ENCODE measurements at places on chromosomes 5 and 9.

DNA sequence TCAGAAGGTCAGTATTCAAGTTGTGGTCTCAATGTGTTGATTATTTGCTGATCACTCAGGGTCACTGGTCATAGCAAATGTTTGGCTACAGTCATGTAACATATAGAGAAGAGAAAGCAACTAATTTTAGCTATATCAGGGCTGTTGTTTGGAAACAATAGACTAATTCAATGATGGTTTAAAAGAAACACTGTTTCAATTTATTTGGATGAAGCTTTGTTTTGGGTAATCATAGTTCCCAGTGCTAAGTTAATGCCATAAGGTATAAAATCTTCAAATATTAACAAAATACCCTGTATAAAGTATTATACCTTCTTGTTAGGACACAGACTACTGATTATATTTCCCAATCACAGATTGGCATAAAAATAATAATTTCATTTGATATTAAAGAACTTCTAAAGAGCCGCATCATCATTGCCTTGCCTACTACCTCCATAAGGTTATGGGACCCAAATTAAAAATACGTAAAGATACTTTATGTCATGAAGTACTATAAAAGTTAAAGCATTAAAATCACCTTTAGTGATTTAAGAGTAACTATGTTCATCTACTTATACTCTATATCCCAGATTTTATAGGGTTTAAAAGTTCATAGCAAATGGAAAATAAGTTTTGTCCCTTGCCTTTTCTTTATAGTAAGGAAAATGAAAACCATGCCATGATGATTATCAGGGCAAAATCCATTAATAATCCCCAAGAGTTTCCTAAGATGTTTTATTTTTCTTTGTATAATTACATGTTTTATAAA is 6.0 kb downstream of the NR3C1 start:
- no peak for DNase-seq

DNA sequence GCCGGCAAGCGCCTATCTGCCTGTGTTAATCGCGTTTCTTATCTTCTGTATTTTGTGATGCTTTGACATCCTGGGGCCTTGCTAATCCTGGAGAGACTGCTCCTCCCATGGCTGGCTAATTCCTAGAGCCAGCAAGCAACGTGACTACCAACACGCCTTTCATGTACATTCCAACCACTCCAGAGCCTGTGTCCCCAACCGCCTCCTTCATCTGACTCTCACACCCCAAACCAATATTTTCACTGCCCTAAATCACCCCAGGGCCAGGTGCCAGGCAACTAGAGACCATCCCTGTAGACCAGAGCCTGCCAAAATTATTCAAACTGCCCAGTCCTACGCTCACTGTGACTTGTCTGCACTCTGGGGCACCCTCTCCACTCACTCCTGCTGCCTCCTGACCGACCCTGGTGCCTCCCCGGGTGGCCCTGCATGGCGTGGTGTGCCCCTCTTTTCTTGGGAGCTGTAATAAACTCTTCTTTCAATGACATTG is 50.5 kb upstream of the COL5A1 start:
- no peak for DNase-seq

DNA sequence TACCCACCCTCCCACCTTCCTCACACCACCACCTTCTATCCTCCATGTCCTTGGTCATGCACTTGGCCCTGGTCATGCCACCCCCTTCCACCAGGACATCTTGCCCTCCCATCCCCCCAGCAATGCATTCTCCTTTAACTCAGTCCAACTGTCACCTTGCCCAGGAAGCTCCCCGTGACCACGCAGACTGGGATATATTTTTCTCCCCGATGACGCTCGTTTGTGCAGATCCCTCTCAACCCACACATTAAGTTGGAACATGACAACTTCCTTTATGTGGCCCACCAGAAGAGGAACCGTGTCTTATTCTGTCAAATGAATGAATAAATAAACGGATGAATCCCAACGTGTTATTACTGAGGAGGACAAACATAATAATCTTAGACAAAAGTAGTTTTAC is 82.8 kb upstream of the TAS2R1 start:
- DNase-seq: no peak

DNA sequence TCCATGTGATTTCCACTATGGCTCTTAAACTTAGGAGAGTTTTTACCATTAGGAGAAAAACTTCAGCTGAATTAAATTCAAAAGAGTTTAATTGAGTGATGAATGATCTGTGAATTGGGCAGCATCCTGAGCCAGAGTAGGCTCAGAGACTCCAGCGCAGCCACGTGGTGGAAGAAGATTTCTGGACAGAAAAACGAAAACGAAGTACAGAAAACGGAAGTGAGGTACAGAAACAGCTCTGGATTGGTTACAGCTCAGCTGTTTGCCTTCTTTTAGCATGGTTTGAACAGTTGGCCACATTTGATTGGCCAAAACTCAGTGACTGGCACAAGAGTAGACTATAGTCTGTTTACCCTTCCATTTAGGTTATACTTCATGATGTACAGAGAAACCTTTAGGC is 69.2 kb upstream of the PLPP1 start:
- DNase-seq: no peak

DNA sequence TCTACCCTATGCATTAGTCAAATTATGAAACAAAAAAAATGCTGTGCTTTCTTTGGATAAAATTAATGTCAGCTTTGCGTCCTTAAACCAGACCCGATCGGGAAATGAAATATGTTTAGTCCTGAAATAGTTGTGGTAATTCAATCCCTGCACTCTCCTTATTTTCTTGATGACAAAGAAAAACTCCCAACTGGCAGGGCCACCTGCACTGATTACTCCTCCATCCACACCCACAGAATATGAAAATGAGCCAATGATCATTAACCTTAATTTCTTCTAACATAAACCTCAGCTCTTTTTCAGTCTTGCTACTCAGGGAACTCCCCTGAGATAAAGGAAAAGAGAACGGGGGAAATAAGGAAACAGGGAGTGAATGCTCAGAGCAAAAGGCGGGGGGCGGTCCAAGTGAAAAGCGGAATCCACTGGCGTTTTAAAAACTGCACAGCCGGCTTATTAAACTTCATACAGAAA is 245.3 kb downstream of the BNC2 start:
- DNase-seq: no peak

DNA sequence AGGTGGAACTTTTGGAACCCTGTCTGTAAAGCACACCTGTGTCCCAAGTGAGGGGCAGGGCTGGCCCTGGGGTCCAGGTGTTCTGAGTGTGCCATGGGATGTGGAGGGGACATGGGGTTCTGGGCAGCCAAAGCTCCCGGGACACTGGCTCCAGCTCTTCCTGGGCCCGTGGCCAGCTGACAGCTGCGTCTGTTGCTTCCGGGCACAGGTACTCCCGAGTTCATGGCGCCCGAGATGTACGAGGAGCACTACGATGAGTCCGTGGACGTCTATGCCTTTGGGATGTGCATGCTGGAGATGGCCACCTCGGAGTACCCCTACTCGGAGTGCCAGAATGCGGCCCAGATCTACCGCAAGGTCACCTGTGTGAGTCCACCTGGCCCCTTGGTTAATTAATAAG is 50.7 kb downstream of the WNK2 start:
- DNase-seq: no peak

GRCh38 chr5:180719781-180720180 is 20.1 kb downstream of the OR2Y1 start:
- DNase-seq: no peak

DNA sequence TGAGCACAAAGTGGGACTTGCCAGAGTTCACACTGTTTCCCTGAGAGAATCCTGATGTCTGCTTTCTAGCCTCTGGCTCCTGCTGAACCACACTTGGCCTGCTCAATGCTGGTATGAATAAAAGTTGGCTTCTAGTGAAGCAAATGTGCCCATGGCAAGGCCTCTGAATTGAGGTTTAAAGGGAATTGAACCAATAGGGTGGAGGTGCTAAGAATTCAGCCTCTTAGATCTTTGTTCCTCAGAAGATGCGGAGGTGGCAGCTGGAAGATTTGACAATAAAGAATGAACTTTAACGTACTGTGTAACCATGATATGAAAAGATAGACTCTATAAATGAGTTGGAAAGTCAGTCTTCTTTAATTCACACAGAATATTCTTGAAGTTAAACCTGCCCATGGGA is 57.2 kb downstream of the RASGRF2 start:
- no peak for DNase-seq

DNA sequence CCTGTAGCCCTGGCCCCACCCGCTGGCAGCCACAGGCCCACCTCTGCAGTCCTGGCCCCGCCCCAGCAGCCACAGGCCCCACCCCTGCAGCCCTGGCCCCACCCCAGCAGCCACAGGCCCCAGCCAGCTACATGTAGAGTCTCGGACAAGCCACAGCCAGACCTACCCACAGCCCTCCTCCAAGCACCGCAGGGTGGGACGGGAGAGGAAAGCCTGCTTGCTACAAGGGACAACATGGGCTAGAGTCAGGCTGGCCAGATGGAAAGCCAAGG is 49.5 kb upstream of the SARDH start:
- DNase-seq: no peak

DNA sequence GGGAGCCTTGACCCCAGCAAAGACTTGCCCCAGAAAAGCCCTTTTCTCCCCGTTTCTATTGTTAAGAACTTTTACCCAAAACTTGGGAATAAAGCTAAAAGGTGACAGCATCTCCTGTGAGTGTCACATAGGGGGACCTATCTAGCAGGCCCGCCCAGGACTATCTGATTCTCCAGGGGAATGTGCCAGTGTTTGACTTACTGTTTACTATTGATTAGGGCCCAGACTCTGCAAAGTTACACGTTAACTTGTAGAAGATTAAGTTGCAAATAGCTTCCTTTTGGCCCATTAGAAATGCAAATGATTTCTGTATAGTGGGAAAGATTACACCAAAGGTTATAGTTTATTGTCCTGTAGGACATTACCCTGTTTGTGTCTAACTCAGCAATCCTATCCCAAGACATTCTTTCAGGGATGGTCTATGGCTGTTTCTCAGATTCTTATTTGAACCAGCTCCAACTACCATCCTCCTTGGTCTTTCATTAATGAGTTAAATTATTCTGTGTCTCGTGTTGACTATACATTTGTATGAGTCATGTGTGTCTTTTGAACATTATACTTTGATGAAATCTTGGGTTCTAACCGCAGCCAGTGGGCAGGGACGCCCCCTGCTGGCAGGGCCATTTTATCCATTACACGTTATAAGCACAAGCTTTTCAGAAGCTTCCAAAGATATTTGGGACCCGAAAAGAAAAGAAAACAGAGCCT is 60.7 kb downstream of the HRH2 start:
- peak; percentile 8 for DNase-seq

DNA sequence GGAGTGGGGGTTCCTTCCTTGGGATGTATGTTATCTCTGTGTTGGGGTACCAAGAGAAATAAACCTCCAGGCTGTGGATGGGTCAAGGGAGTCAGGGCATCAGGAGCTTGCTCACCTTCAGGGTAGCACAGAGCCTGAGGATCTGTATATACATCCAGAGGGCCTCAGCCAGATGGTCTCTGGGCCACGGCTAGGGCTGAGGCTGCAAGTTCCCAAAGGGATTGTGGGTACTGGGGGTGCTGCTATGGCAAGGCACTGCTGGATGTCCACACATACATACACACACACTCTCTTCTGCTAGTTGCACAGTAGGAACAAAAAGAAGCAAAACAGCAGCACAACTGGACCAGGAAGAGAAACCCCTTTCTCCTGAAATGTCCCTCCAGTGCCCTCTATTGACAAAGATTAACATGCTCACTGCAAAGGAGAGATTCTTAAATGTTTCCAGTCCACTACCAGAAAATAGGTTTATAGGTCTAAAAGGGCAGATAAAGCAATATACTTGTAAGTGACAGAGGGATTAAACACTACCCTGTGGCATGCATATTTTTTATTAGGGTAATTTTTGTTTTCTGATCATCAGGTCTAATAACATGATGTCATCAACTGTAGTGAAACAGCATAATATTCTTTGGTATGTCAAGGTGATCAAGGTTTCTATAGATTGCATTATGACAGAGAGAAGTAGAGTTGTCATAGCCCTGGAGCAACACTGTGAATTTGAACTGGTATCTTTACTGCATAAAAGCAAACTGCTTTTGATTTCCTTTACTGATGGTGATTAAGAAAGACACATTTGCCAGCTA is 56.3 kb upstream of the KCNN2 start:
- DNase-seq: peak; percentile 23

DNA sequence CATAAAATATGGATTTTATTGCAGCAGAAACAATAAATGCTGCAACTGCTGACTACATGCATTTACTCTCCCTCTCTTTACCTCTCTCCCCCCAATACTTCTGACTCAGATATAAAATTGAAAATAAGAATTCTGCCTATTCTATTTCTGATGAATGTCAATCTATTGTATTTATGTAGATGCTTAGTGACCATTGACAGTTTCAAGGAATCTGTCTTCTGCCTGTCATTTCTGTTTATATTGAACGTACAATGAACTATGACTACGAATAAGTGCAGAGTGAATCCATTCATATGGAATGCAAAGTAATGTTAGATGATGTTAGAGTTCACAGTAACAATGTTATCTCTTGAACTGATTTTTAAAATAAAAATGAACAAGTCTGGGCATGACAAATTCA is 898 bp downstream of the CDH10 start:
- DNase-seq: no peak

GRCh38 chr5:168770036-168770498 is 190.9 kb upstream of the PANK3 start:
- DNase-seq: no peak

DNA sequence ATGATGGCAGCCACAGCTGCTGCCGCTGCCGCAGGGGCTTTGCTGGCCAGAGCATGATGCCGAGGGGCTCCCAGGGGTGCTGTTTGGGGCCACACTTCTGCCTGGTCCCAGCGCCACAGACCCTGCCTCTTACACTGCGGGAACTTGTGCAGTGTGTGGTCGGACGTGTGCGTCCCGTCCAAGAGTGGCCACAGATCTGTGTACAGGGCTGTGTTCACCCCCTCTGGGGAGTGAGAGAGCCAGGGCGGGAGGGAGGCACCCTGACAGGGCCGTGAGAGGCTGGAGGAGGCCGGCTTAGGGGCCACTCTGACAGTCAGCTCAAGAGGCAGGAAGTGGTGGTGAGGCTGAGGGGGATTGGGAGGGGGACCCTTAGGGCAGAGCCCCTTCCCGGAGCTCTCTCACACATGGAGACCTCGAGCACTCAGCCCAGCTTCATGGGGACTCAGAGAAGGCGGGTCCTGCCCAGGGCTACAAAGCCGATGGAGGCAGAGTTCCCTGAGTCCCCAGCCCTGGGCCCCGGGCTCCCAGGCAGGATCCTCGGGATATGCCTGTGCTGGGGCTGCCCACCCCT is 13.1 kb upstream of the CARD19 start:
- no peak for DNase-seq

DNA sequence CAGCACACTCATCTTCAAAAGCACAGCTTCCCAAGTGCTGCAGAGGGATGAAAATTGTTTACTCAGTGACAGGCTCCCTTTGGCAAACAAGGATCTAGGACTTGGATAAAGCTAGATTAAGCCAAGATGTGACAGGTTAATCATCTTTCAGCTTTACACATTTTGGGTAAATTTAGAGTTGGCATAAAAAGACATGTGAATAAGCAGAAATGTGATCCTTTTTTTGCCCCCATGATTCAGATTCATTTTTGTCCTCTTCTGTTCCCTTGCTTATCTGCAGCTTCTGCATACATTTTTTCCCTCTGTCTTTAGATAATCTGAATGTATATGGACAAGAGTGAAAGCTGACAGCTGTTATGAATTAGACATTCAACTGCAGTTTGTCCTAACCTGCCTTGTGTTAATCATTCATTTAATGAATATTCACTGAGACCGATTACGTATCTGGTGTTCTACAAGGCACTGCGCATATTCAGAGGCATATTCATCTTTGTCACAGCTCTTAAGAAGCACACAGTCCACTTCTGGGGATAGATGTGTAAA is 19.6 kb downstream of the ADAMTSL1 start:
- DNase-seq: peak; percentile 23
